Glutamatergic neuron (in vitro differentiated cells): ENCODE measurements at places on chromosomes 6 and 20. TPM values are rescaled to one million over a fixed set of nuclear protein-coding genes. Genes with fewer than 3 reads are reported as not detected.
A peak's percentile ranks its signal among the peaks of the same experiment; 100 is the strongest.

Gene ULBP1
- 9.3 TPM for total RNA-seq

Gene PLCB1
- 37.4 TPM for total RNA-seq

DNA sequence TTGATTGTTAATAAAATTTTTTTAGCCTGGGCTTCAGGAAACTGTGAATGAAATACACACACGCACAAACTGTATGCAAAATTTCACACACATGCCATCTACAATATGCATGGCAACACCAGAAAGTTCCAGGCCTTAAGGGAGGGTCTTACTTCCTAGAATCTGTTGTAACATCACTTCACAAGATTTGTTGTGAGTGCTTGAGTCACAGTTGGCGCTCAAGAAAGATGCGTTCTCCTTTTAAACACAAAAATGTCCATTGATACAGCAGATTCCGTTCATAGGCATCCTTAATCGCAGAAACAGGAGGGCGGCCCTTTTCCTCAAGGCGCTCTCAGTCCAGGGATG is 485 bp upstream of the RTF2 start:
- H3K27me3 ChIP-seq = peaks cover 4% of the 10 kb centered on the region
- no peaks in the 10 kb centered on the region for H3K4me1 ChIP-seq
- no peak for DNase-seq
- H3K36me3 ChIP-seq = no peaks in the 10 kb centered on the region
- peak overlapping the region; percentile 100 for H3K4me3 ChIP-seq
- H3K27ac ChIP-seq = peak overlapping the region; percentile 64

GRCh38 chr6:97215157-97215769 is 67.8 kb downstream of the MMS22L start:
- DNase-seq = peak; percentile 53
- H3K27me3 ChIP-seq = no peaks in the 10 kb centered on the region
- peak overlapping the region; percentile 37 for H3K4me3 ChIP-seq
- H3K4me1 ChIP-seq = peaks cover 6% of the 10 kb centered on the region

Gene STX7
- 62.7 TPM for total RNA-seq

Gene POM121L2
- not detected for total RNA-seq

GRCh38 chr6:134669485-134669884 is 280.4 kb downstream of the ALDH8A1 start:
- H3K4me1 ChIP-seq = no peaks in the 10 kb centered on the region
- H3K4me3 ChIP-seq = no peak overlapping the region
- no peaks in the 10 kb centered on the region for H3K27me3 ChIP-seq
- no peak overlapping the region for H3K27ac ChIP-seq
- DNase-seq = no peak

GRCh38 chr20:54707801-54708200 is 232.4 kb downstream of the DOK5 start:
- H3K4me3 ChIP-seq = no peak overlapping the region
- H3K27ac ChIP-seq = no peak overlapping the region
- no peaks in the 10 kb centered on the region for H3K27me3 ChIP-seq
- no peak for DNase-seq

DNA sequence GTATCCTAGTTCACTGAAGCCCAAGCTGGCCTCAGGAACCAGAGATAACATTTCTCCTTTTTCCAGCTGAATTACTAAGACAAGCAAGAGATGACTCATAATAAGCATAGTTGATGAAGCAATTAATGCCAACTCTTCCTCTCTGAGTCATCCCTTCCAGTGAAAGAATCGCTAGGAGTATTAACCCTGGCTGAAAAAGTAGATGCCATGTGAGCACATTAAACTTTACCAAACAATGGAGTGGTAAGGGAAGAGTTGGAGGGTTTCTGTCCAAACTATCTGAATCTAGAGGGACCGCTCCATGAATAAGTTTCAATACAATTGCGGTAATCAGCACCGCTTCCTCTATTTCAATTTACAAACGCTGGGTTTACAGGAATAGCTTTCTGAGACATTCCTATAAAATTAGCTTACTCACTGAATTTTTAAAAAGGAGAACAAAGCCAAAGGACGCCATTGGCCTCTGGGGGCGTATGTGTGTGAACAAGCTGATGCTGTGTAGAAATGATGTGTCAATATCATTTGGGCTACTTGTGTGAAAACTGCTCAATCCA is 48.3 kb downstream of the ATXN1 start:
- no peak overlapping the region for H3K27ac ChIP-seq
- no peaks in the 10 kb centered on the region for H3K36me3 ChIP-seq
- DNase-seq = no peak
- no peaks in the 10 kb centered on the region for H3K27me3 ChIP-seq

Gene JPH2
- total RNA-seq = 0.07 TPM

Gene CLPSL1
- not detected for total RNA-seq

DNA sequence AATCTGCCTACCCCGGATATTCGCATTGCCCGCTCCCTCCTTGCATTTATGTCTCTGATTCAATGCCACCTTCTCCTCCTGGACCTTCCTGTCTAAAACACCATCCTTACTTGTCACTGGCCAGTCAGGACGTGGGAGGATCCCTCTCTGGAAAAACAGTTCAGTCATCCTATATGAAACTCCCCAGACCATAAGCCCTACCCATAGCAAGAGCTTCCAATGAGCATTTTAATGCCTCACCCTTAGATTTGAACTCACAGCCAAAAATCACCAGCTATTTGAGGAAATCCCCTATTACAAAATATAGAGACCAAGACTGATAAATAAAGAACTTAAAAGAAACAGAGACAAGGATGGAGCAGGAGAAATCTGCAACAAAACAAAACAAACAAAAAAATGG is 86.4 kb downstream of the SHLD1 start:
- no peak overlapping the region for H3K4me3 ChIP-seq
- H3K27ac ChIP-seq = no peak overlapping the region
- H3K36me3 ChIP-seq = no peaks in the 10 kb centered on the region
- H3K4me1 ChIP-seq = no peaks in the 10 kb centered on the region
- DNase-seq = no peak

Gene TMEM244
- total RNA-seq = not detected

Gene GABRR1
- total RNA-seq = not detected

DNA sequence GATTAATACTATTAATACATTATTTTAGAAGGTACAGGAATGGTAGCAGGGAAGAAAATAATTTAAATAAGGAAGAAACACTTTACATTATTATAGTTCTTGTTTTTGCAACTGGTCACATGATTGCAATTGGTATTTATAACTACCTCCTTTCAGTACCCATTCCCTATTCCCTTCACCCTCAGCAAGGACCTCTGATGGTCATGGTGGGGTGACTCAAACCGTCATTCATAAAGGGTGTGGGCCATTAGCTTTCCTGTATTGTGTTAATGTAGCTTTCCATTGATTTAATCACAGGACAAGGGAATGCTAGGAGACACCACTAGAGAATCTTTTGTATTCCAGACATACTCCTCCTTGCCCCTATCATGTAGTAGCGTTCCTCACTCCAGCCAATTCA is 47.2 kb upstream of the TMEM244 start:
- no peak for DNase-seq
- no peaks in the 10 kb centered on the region for H3K4me1 ChIP-seq
- H3K27me3 ChIP-seq = peaks cover 2% of the 10 kb centered on the region
- H3K4me3 ChIP-seq = no peak overlapping the region

DNA sequence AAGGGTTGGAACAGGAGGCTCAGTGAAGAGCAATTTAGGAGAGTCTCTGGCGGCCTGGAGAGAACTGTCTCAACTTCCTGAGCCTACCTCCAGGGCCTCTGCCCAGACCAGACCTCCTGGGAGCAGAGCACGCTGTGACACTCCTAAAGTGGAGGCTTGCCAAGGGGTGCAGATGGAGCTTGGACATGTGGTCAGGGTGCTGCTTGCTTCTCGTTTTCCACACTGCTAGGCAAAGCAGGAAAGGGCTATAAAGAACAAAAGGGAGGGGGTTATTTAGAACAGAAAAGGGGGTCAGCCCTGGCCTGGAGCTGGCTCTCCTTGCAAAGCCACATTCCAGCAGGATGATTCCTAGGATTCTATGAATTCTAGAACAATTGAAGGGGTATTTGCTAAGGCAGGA is 145.7 kb upstream of the GGTLC1 start:
- H3K4me1 ChIP-seq = peaks cover 2% of the 10 kb centered on the region
- H3K27ac ChIP-seq = no peak overlapping the region
- H3K27me3 ChIP-seq = no peaks in the 10 kb centered on the region
- no peaks in the 10 kb centered on the region for H3K36me3 ChIP-seq
- no peak overlapping the region for H3K4me3 ChIP-seq

DNA sequence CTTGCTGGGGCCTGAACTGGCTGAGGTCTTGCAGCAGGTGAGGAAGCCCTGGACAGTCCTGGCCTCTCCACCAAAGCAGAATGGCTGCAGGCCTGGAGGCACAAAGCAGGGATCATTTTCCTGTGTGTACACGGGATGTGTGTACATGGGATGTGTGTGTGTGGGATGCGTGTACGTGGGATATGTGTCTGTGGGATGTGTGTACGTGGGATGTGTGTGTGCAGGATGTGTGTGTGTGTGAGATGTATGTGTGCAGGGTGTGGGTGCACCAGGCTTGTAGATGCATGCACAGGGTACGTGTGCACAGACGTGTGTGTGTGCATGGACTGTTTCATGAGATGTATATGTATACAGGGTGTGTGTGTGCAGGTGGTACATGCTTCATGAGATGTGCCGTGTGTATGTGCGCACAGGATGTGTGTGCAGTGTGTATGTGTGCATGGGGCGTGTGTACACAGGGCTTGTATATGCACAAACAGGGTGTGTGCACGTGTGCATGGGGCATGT is 7.9 kb upstream of the CHRNA4 start:
- peak overlapping the region; percentile 39 for H3K4me3 ChIP-seq
- peaks cover 16% of the 10 kb centered on the region for H3K27me3 ChIP-seq
- DNase-seq = no peak

Gene PSORS1C2
- 0.49 TPM for total RNA-seq

GRCh38 chr20:25032065-25032477 is 25.9 kb downstream of the ACSS1 start:
- no peaks in the 10 kb centered on the region for H3K4me1 ChIP-seq
- peaks cover 4% of the 10 kb centered on the region for H3K36me3 ChIP-seq
- H3K4me3 ChIP-seq = no peak overlapping the region
- DNase-seq = no peak
- H3K27ac ChIP-seq = no peak overlapping the region

Gene SAMHD1
- 30.8 TPM for total RNA-seq

Gene ZNF165
- 0.47 TPM for total RNA-seq

DNA sequence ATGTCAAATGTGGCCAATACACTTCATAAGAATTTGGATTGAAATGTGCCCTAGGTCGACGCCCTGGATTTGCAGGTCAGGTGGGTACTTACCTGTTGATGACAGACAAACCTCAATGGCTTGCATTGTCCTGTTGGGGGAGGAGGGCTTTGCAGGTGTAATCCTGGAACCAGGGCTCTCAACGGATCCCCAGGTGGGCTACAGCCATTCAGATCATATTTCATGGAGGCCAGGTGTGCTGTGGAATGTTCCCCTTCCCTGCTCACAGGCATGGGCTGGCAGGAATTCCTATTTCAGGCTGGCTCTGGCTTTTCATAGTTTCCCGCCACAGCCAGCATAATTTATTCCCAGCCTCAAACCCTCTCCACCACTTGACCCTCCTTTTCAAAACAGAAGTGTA is 254.7 kb downstream of the SMOC2 start:
- H3K27me3 ChIP-seq = peaks cover 1% of the 10 kb centered on the region
- H3K36me3 ChIP-seq = no peaks in the 10 kb centered on the region
- no peak overlapping the region for H3K27ac ChIP-seq
- no peaks in the 10 kb centered on the region for H3K4me1 ChIP-seq
- DNase-seq = no peak
- H3K4me3 ChIP-seq = no peak overlapping the region

Gene ME1
- total RNA-seq = 3.5 TPM

- H3K36me3 ChIP-seq = no peaks in the 10 kb centered on the region
- H3K27me3 ChIP-seq = peaks cover 2% of the 10 kb centered on the region
- H3K4me1 ChIP-seq = no peaks in the 10 kb centered on the region
- no peak for DNase-seq
- H3K4me3 ChIP-seq = no peak overlapping the region
Measured at GRCh38 chr6:137736911-137737310, 130.1 kb upstream of the TNFAIP3 start.

DNA sequence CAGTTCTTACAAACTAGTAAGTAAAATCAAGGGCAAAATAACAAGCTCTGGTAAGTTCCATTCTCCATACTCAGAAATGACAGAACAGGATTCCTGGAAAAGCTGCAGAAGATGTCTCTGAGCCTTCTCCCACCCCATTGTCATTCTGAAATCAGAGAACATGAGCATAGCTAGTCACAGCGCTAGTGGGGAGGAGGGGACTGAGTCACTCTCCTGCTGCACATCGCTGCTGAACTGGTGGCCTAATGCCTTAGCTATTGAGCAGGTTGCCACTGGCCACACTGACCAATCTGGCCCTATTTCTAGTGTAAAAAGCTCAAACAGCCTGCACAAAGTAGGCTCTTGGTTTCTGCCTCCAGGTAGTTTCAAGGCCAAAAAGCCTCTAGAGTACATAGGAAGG is 26.1 kb upstream of the RIPPLY2 start:
- no peak for DNase-seq
- no peaks in the 10 kb centered on the region for H3K36me3 ChIP-seq
- no peaks in the 10 kb centered on the region for H3K4me1 ChIP-seq

Gene EMILIN3
- total RNA-seq = not detected

GRCh38 chr6:33297956-33298772 is 578 bp downstream of the RGL2 start:
- H3K27me3 ChIP-seq = peaks cover 9% of the 10 kb centered on the region
- H3K4me3 ChIP-seq = peak overlapping the region; percentile 98
- H3K4me1 ChIP-seq = no peaks in the 10 kb centered on the region
- H3K27ac ChIP-seq = peak overlapping the region; percentile 92

Gene SIRPA
- total RNA-seq = 0.34 TPM

DNA sequence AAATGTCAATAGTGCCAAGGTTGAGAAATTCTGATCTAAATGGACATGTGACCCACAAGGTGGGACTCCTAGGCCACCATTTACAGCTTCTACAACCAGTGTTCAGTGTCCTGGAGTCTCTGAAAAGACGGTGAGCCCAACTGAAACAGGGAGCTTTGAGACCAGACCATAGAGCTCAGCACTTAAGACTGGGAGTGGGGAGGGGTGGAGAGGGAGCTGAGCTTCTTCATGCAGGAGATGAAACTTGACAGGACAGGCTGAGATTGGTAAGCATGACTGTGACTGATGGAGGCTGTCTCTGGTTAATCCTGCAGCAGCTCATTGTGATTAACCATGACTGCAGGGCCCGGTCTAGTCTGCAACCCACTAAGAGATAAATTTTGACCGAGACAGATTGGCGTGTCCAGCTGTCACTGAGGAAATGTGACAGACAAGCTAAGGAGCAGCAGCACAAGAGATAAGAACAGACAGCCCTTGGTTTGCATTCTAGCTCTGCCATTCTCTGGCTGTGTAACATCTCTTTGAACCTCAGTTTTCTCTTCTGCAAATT is 1.4 kb upstream of the AAR2 start:
- no peak overlapping the region for H3K27ac ChIP-seq
- H3K4me1 ChIP-seq = peaks cover 10% of the 10 kb centered on the region
- DNase-seq = no peak
- H3K27me3 ChIP-seq = peaks cover 7% of the 10 kb centered on the region
- H3K36me3 ChIP-seq = no peaks in the 10 kb centered on the region

DNA sequence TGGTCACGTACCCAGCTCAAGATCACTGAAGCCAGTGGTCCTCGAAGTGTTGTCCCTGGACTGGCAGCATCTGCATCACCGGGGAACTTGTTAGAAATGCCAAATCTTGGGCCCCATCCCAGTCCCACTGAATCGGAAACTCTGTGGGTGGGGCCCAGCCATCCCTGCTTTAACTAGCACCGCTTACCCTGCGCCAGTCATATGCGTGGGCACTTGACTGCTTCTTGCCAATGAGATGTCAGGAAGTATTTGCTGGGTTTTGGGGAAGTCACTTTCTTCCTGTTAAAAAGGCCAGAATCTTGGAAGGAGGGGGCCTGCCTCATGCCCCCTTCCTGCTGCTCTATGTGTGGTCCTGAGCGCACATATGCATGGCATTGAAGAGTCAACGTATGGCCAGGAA is 11.7 kb upstream of the SULF2 start:
- no peak overlapping the region for H3K4me3 ChIP-seq
- H3K4me1 ChIP-seq = peaks cover 8% of the 10 kb centered on the region
